ENCODE measurements at places on chromosomes 7 and 10.
A peak's percentile ranks its signal among the peaks of the same experiment; 100 is the strongest.

DNA sequence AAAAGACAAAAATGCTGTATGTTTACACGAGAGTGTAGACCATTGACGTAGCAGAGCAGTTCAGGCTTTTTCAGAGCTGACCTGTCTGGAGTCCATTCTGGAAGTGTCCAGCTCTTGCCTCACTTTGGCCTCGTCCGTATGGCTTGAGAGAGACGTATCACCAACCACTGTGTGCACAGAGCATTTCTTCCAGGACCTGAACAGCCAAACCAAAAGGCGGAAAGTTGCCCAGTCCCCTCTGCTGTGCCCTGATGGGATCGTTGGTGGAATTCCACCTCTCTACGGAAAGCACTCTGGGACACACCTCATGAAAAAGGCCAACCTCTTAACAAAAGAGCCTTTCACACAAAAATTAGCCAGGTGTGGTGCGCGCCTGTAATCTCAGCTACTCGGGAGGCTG, 184.7 kb upstream of the SH2B2 start:
- DNase-seq, result no peak

- DNase-seq, result no peak
These were observed at the start of gene KCNMA1 for GRCh38 chr10:77637532-77638320. KCNMA1 (minus strand) TSS chr10:77637808.

- DNase-seq, result peak; percentile 73
These were observed 146.3 kb downstream of the BAMBI start for GRCh38 chr10:28823501-28824075.

DNA sequence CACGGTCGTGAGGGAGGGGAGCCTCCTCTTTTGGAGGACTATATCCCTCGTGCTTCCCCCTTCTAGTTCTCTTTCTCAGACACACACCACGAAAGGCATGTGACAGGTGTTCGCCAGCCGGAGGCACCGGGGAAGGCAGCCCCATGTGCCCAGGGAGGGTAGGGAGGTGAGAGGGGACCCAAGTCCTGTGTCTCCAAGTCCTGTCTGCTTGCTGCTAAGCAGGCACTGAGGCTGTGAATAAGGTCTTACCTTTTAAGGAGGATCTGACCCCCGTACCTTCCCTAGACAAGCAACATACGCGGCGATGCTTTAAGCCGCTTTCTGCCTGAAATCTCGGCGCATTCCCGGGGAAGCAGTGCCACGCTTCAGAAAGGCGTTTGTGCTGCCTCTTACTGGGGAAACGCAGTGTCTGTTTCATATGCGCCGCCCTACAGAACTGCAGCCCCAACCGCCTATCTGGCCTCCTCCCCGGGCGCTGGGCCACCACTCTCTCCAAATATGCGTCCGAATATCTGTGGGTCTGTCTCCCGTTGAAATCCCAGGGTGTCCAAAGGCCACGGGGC, 770 bp downstream of the PLXNA4 start:
- DNase-seq, result peak; percentile 48

DNA sequence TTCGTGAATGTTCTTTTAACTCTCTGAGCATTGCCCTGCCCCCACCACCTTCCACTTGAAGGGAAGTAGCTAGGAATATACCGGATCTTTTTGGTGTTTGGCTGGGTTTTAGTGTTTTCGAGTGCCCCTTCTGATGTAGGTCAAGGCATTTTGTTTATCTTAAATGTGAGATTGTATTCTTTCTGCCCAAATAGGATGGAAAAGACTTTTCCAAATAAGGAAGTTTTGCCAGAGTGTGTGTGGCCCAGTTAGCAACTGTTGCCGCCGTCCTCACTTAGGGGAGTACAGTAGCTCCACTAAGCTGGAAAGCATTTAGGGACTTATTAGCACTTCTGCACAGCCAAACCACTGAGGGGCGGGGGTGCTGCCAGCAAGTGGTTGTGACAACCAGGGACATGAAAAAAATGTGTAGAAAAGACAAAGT, 29.8 kb upstream of the VCL start:
- DNase-seq, result peak; percentile 36

DNA sequence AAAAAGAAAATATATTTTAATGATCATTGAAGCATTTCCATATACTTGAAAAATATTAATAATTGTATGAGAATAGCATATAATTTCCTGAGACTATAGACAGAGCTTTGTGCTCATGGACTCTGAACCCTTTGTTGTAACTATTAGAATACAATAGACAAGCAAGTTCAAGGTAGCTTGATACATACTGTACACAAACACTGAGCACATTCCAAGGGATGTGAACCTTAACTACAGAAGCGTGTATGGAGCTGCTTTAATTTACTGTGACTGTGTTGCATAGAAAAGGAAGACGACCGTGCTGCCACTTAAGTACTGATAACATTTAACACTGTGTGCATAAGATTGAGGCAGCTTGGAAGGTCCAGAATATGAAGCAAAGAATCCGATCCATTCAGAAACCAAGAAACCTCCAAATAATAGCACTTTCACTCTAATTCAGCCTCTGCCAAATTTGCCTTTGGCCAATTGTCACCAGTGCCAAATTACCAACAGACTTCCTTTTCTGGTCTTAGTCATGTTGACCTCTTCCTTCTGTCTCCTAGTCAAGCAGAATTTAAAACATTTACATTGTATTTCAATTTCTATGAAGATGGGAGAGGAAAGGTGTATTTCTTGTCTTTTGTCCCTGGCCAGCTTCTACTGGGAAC, 566.1 kb upstream of the GALNT17 start:
- DNase-seq, result no peak

GRCh38 chr7:81527651-81528050, 242.2 kb downstream of the HGF start:
- peak; percentile 11 for DNase-seq

GRCh38 chr10:98259606-98260315, 8.2 kb downstream of the LOXL4 start:
- peak; percentile 18 for DNase-seq

DNA sequence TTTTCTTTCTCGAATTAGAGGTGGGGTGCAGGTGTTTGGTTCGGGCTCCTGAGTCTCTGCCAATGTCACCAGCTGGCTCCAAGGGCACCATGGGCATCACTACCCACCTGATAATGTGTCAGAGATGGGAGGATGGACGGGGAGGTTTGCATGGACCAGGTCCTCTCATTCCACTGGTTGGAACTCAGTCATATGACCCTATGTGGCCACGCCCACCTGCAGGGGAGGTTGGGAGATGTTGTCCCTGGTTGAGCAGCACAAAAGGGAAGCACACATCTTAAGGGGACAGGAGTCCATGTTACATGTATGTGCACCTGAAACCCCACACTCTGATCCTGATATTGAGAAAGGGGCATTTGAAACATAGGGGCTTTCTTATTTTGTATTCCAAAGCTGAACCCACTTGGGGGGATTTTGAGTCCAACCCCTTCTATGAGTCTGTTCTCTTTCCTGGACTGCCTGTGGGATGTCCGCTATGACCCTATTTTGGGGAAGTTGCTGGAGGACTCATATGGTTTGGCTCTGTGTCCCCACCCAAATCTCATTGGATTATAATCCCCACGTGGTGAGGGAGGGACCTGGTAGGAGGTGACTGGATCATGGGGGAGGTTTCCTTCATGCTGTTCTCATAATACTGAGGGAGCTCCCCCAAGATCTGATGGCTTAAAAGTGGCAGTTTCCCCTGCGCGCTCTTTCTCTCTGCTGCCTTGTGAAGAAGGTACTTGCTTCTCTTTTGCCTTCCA, 66.9 kb upstream of the BAIAP2L1 start:
- no peak for DNase-seq

- DNase-seq, result no peak
These were observed 5.6 kb upstream of the PAX2 start for GRCh38 chr10:100739517-100740368.

- DNase-seq, result no peak
These were observed 910 bp downstream of the WIPF3 start for GRCh38 chr7:29806995-29807841.

DNA sequence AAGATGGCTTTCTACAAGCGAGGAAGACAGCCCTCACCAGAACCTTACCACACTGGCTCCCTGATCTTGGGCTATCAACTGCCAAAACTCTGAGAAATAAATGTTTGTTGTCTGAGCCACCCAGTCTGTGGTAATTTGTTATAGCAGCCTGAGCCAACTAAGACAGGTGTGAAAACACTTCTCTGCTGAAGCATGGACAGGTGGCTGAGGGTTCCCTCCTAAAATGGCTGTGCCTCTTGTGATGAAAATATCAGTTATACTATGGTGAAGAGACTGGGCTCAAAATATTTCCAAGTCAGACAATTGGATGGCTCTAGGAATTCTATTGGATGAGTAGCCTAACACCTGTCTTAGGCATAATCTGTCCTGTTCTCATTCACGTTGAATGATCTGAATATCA, 78.1 kb downstream of the CDK1 start:
- DNase-seq, result no peak

DNA sequence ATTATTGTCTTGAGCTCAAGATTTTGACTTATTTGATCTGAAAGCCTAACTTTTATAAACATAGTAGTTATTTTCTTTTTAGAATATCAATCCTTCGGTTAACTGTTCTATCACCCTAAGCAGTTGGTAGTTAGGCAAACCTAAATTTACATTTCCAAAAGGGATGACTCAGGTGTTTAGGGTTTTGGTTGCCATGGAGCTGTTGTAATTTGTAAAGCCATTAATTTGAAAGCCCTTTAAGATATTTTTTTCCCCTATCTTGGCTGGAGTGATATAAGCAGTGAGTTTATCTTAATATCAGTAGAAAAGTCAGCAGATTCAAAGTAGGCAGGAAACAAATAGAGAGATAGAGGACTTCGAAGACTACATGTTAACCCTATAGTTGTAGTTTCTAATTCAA, 1472.6 kb upstream of the CELF2 start:
- DNase-seq, result no peak

DNA sequence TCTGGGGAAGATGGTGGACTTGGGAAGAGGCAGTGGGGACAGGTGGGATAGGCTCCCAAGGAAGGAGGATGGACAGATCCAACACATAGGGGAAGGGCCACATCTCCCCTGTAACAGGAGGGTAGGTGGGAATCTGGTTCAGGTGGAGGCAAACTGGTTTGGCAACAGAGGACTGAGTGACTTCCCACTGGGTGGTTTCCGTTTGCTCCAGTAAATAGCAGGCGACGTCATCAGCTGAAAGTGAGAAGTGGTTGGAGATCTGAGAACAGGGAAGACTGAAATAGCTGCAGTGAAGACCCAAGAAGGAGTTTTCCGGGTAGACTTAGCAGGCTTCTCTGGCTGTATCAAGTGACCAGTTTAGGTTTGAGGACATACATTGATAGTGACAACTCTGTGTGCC, 504.4 kb downstream of the GALNT17 start:
- peak; percentile 63 for DNase-seq

- DNase-seq, result no peak
These were observed 549.4 kb upstream of the NRP1 start for GRCh38 chr10:33883881-33884280.

- no peak for DNase-seq
These were observed 65.2 kb upstream of the EMX2 start for GRCh38 chr10:117477211-117477947.

- DNase-seq, result no peak
These were observed 35.9 kb upstream of the DMTF1 start for GRCh38 chr7:87116315-87116714.

DNA sequence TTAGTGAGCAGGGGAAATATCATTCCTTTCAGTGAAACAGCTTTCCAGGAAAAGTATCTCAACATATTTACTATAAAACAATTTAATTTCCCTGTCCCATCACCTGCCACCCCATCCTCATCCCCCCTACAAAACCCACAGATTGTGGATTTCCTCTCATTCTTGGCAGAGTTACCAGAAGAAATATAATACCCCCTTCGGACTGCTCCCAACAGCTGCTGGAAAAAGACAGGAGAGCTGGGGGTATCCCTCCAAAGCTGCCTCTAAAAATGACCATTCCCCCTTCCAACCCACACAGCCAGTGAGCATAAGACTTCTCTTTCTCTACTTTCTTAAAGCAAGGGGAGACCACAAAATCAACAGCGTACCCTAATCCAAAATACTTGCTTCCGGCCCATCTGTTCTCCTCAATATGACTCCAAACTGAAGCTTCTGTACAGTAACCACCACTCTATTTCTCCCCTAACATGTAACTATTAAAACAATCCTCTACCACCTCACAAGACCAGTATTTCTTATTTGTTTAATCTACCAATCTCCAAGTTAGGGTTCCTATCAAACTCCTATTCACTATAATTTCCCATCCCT, 7.8 kb downstream of the FBXW4 start:
- DNase-seq, result no peak

- peak; percentile 74 for DNase-seq
These were observed 83.2 kb downstream of the HECTD2 start for GRCh38 chr10:91493313-91493712.

DNA sequence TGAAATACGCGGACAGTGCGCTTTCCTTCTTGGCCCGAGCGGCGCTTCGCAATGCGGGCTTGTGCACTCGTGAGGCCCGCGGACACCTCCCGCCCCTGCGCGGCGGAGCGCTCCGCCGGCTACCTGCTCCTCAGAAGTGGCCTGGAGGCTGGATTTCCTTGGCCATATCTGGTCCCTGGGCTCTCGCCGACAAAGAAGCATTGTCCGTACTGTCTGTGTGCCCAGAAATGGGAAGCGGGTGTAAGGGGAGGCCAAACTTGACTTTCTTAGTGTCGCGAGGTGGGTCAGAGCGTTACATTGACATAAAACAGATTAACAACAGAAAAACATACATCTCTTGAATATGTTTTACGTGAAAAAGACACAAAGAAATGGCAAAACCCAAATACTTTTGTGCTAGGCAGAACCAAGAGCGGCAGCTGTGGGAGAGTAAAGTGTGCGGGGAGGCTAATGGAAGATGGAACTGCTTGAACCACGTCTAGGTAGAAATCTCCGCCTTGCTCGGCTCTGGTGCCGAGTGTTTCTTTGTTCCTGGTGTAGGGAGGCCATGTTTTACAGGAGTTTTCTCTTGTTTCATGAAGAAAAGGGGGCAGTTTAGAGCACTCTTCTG, 1.4 kb downstream of the LANCL2 start:
- peak; percentile 26 for DNase-seq

DNA sequence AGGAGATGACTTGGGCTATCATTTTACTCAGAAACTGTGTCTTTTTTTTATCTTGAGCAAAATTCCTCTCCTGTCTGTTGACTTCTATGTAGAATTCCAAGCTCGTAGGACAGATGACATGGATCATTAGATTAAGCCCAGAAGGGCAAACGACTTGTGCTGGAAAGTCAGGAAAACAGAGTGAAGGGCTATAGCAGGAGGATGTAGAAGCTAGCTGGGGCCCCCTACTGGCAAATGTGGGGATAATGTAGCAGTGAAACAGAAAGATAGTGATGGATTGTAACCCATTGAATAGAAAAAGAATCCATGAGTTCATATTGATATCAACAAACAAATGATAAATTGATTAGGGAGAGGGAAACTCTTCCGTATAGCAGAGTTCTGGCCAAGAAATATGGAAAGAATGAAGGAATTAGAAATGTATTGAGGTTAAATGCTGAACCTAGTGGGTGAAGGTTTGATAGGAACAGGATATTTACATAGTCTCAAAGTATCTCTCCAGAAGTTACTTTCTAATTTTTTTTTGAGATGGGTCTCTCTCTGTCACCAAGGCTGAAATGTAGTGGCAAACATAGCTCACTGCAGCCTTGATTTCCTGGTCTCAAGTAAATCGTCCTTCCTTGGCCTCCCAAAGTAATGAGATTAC, 103.6 kb downstream of the LYZL1 start:
- peak; percentile 76 for DNase-seq

Data from choroid plexus epithelial cell (primary cell).